Fibroblast of skin of right quadriceps (primary cell): ENCODE measurements at places on chromosomes 6 and 20.

- no peak for DNase-seq
Observed at GRCh38 chr20:15449061-15449460, 1111.6 kb upstream of the FLRT3 start.

GRCh38 chr6:99233219-99233618 lies 116.3 kb downstream of the FAXC start:
- DNase-seq: no peak

DNA sequence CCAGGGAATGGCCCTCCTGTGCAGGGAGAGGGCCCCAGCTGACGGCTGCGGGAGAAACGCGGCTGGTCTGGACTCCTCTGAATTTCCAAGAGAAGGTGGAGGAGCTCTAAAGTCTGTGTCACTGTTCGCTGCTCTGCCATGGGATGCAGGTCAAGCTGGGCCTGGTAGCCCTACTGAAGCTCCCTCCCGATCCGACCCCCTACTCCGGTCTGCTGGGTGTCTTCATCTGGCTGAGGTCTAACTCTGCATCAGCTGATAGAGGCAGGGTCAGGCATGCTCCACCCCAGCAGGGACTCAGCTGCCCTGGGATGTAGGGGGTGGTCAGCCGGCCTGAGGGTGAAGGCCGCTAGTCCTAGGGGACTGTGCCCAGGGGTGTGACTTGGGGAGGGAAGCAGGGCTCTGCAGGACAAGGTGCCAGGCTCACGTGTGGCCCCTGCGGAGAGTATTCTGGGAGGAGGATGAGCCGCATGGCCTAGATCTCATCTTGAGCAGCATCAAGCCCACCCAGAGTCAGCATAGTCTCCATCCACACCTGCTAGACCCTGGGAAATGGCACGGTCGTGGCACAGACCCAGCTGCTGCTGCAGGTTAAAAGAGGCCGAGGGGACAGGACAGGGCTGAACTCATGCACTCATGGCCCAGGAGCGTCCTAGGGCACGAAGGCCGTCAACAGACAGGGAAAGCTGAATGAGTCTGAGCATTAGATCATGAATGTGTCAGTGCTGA lies 1.4 kb downstream of the CST3 start:
- DNase-seq: no peak

DNA sequence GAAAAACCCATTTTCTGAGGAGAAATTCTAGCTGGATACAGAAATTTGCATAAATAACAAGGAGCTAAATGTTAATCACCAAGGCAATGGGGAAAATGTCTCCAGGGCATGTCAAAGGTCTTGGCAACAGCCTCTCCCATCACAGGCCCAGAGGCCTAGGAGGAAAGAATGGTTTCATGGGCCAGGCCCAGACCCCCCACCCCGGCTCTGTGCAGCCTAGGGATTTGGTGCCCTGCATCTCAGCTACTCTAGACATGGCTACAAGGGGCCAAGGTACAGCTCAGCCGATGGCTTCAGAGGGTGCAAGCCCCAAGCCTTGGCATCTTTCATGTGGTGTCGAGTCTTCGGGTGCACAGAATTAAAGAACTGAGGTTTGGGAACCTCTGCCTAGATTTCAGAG lies 321.2 kb upstream of the ID4 start:
- no peak for DNase-seq

DNA sequence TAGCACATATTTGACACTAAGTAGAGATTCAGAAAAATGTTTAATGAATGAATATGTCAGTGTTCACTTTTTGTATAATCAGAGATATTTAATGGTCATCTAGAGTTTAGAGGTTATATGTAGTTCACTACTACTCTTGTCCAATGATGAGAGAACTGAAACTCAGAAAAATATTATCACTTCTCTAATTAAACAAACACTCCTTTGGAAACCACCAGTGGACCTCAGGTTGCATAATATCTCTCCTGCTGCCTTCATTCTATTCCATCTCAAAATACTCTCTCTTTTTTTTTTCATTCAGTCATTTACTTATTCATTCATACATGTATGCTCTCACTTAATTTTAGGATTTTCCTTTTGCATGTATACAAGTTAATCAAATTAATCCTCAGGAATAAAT lies 423.1 kb upstream of the RNF217 start:
- DNase-seq: no peak

DNA sequence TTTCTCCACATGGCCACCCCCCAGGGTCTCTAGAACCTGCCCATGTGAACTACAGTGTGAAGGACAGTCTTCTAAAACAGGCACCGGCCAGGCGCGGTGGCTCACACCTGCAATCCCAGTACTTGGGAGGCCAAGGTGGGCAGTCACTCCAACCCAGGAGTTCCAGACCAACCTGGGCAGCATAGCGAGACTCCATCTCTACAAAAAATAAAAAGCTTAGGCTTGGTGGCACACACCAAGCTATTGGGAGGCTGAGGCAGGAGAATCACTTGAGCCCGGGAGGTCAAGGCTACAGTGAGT lies 13.7 kb downstream of the ACSS1 start:
- no peak for DNase-seq

- peak; percentile 62 for DNase-seq
Observed at GRCh38 chr6:116352515-116353471, 18.0 kb upstream of the DSE start.

DNA sequence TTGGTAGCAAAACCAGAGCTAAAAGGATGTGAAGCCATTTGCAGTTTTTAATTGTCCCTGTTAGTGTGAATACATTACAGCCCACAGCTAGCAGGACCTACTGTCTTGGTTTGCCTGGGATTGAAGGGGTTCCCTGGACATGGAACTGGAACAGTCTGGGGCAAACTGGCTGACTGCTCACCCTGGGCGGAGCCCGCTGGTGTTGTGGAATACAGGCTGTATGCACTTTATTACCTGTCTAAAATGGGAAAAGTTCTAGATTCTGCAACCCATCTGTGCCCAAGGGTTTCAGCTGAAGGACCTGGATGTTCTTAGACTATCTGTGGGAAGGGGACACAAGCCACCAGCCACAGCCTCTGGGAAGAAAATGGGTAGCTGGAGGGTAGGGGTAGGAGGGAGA lies 12.2 kb upstream of the CDKN1A start:
- DNase-seq: no peak

DNA sequence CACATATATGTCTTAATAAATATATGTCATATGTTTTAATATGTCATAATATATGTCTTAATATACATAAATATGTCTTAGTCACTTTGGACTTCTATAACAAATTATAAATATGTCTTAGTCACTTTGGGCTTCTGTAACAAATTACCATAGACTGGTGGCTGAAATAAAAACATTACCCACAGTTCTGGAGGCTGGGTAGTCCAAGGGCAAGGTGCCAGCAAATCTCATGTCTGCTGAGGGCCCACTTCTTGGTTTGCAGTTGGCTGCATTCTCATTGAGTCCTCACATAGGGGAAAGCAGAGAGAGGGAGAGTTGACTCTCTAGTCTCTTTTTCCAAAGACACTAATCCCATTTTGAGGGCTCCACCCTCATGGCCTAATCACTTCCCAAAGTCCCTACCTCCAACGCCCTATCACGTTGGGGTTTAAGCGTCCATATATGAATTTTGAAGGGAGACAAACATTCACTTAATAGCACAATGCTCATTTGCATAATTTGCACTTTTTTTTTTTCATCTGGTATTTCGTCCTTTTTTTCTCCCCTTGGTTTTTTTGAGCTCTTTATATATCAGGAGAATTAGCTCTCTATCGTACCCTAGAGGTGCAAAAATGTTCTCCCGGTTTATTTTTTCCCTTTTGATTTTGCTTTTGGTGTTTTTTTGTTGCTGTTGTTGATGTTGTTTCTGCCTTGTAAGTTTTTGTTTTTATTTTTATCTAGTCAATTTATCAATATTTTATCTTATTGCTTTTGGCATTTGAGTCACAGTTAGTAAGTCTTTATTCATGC lies 266.4 kb downstream of the PLCB1 start:
- no peak for DNase-seq

GRCh38 chr6:66423047-66423446 lies 716.0 kb upstream of the EYS start:
- no peak for DNase-seq

DNA sequence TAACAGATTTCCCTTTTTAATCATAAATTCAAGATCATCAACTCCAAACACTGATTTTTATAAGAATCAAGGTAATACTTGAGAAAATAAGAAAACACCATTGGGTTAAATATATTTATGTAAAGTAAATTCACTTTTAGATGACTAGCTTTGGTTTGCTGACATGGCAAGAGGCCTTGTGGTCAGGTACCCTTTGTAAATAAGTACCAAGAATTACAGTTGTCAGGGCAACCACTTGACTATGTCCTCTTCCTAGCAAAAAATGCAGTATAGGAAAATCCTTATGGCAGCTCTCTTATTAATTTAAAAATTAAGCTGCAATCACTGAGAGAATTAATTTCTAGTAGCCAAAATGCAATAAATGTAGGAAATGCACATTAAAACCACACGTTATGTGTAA lies 153.8 kb downstream of the INSM1 start:
- no peak for DNase-seq

GRCh38 chr6:42259286-42259685 lies 41.6 kb upstream of the MRPS10 start:
- no peak for DNase-seq

GRCh38 chr20:3686867-3687321 lies 5.1 kb upstream of the ADAM33 start:
- DNase-seq: peak; percentile 91

GRCh38 chr6:167094436-167094819 lies 28.5 kb upstream of the CCR6 start:
- no peak for DNase-seq

- DNase-seq: no peak
Observed at GRCh38 chr6:168033791-168034190, 36.3 kb downstream of the KIF25 start.

GRCh38 chr20:1618954-1619540 lies 762 bp downstream of the SIRPB1 start:
- no peak for DNase-seq

GRCh38 chr6:105733556-105734162 lies 330.8 kb upstream of the PREP start:
- DNase-seq: peak; percentile 36

DNA sequence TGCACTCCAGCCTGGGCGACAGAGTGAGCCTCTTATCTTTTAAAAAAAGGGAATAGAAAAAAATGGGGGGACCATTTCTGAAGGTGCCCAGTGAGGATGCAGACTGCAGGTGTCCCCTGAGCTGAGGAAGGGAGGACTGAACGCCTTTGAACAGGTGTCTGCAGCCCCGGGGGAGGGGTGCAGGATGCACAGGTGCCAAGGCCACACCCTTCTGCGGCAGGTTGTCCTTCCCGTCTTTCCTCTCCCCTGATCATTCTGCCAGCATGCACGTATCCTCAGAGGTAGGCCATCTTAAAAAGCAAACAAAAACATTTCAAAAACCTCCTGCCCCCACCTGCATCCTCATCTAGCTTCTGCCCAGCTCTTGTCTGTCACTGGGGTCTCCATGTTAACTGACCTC lies 101.3 kb downstream of the MTHFD1L start:
- DNase-seq: no peak

DNA sequence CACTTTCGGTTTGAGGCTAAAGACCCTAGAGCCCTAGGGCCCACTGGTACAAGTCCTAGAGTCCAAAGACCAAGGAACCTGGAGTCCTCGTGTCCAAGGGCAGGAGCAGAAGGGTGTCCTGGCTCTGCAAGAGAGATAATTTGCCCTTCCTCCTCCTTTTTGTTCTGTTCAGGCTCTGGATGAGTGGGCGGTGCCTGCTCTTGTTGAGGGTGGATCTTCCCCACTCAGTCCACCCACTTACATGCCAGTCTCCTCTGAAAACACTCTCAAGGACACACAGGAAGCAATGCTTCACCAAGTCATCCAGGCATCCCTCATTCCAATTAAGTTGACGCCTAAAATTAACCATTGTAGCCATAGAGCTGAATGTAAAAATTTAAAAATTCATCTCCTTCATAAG lies 102.1 kb downstream of the UST start:
- DNase-seq: no peak

GRCh38 chr6:39426073-39426456 lies 103.6 kb upstream of the KCNK16 start:
- DNase-seq: peak; percentile 81

DNA sequence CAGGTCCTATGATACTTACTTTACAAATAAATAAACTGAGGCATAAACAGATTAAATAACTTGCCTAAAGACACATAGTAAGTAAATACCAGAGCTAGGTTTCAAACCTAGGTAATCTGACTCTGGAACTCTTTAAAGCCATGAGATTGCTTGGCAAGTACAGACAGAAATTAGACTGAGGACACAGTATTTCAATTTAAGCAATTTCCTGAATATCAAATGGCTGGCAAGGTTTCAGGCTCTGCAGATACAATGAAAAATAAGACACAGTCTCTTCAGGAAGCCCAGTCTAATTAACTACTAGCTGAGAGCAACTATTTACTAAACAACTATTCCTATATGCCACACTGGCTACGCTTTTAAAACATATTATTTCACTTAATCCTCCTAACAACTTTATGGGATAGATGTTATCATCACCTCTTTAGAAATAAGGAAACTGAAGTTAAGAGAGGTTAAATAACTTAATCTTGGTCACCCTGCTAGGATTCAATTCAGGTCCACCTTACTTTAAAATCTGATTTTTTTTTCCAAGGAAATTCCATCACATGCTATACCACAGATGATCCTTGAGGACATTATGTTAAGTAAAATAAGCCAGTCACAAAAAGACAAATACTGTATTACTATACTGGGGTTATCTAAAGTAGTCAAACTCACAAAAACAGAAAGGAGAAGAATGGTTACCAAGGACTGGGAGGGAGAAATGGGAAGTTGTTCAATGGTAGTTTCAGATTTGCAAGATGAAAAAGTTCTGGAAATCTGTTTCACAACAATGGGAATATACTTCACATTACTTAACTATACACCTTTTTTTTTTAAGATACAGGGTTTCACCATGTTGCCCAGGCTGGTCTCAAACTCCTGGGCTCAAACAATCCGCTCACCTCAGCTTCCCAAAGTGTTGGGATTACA lies 4.1 kb downstream of the TRPC4AP start:
- no peak for DNase-seq

DNA sequence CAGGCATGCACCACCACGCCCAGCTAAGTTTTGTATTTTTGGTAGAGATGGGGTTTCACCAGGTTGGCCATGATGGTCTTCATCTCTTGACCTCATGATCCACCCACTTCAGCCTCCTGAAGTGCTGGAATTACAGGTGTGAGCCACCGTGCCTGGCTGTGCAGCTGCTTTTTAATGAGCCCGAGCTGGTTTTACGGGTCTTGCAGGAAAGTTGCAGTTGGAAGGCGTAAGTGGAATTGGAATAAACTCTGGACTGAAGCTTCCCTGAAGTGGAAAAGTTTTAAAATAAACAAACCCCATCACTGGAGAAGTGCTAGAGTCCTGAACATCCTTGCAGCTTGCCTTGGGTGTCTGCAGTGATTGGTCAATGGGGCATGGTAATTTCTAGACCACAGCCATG lies 40.4 kb downstream of the KIF25 start:
- no peak for DNase-seq
